ENCODE measurements at places on chromosomes 7 and 10.

DNA sequence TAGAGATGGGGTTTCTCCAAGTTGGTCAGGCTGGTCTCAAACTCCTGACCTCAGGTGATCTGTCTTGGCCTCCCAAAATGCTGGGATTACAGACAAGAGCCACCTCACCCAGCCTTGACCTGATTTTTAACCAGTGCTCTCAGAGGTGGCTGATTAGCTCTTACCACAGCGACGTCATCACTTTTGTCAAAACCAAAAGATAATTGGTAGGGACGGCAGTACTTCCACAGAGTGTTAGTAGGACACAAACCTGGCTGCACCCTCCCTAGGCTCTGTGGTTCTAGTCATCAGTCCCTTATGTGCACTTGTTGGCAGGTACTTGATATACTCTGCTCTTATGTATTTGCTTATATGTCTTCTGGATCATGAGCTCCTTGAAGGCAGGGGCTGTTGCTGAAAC lies 74.0 kb downstream of the GPR141 start:
- no peak for DNase-seq

- no peak for DNase-seq
Observed at GRCh38 chr10:86100581-86101061, 266.0 kb downstream of the GRID1 start.

GRCh38 chr7:107563081-107563774 lies 492 bp downstream of the COG5 start:
- DNase-seq = peak; percentile 20

- no peak for DNase-seq
Observed at GRCh38 chr7:1749864-1750466, 79.9 kb downstream of the ELFN1 start.

DNA sequence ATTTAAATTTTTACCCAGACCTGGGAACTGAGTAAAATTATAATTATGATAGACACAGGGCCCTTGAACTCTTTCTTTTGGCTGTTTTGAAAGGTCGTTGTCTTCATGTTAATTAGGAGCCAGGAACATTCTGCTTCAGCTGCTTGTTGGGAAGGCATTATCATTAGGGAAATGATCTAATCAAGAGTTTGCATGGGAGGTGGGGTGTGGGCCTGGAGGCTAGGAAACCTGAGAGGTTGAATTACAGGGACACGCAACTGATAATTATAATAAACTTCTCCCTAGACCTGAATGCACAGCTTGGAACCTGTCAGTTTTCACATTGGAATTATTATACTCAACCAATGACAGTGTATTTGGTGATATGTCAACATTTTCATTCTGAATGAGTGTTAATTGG lies 237.7 kb downstream of the CACNB2 start:
- DNase-seq = no peak

DNA sequence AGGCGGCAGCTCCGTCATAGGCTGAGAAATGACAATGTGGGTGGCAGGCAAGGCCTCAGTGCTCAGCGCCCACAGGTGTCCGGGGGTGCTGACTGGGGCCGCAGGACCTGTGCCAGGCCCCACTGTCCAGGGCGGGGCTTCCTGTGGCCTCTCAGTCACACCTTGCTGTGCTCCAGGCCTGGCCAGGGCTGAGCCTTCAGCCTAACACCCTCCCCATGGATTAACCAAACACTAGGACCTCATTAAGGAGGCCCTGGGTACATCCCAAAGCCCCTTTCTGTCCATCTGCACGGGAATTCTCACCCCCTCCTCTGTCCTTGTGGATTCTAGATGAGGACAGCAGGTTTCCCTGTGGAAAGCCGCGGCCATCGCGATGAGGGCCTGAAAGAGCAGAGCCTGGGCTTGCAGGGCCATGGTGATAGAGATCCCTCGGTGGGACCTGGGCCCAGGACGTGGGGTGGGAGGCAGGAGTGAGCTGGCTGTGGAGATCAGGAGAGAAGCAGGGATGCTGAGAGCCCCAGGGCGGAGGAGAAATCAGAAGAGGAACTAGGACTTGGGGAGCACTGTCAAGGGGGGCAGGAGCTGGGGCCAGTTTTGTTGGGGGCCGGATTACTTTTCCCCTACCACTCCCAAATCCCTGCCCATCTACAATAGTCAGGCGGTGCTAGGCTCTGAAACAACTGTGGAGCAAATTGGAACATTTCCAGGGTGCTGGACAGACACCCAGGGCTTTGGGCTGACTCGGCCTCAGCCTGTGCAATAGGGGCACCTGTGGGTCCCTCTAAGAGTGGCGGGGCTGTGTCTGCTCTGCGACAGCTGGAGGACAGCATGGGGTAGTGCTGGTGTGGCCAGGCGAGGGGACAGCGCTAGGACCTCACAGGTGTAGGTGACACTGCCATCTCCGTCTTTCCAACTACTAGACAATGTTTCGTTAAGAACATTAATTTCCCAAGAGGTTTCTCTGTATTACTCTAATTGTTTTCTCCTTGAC lies 23.3 kb upstream of the MNX1 start:
- no peak for DNase-seq

- DNase-seq = no peak
Observed at GRCh38 chr7:54915870-54916598, 102.8 kb upstream of the EGFR start.

DNA sequence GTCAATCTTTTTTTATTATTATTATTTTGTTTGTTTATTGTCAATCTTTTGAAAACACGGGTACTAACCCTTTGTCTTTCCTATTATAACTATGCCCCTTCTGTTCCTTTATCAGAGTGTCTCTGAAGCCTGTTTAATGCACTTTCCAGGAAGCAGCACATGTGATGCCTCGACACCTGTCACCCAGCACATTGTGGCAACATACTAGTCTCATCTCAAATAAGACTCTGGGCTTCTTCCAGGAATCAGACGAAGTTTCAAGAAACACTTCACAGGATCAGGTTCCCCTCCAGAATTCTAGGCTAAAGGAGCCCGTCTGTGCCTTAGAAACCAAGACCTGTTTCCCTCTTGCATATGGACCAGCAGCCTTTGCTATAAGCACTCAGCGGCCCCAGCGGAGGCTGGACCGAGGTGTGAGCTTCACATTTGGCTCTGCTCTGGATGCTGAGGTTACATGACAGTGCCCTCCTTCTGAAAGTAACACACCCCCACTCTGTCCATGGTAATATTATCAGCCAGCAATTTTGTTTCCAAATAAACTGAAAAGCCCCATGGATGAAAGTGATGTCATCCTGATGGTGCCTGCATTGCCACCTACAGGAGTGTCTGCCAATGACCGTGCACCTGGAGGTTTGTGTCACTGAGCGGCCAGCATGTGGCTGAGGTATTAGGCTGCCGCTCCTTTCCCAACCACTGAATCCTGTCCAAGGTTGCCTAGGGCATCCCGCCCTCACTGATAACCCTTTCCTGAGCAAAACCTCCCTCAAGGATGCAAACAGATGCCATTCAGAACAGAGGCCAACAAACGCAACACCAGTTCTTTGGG lies 38.1 kb downstream of the MKI67 start:
- peak; percentile 98 for DNase-seq

- DNase-seq = no peak
Observed at GRCh38 chr7:18037609-18038008, 10.0 kb upstream of the PRPS1L1 start.

DNA sequence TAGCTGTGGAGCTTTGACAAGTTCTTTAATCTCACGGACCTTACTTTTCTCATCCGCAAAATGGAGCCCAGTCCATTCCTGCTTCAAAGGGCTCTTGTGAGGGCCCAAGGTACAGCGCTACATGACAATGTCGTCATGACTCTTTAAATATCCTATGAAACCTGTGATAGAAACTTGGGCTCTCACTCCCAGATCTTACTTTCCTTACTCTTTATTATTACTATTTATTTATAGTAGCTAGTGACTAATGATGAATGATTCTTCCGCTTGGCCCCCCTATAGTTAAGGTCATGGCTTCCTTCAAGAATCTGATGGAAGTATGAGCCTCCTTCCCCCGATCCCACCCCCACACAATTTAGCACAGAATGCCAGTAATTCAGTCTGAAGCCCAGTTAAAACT lies 41.9 kb downstream of the RBM20 start:
- DNase-seq = no peak

DNA sequence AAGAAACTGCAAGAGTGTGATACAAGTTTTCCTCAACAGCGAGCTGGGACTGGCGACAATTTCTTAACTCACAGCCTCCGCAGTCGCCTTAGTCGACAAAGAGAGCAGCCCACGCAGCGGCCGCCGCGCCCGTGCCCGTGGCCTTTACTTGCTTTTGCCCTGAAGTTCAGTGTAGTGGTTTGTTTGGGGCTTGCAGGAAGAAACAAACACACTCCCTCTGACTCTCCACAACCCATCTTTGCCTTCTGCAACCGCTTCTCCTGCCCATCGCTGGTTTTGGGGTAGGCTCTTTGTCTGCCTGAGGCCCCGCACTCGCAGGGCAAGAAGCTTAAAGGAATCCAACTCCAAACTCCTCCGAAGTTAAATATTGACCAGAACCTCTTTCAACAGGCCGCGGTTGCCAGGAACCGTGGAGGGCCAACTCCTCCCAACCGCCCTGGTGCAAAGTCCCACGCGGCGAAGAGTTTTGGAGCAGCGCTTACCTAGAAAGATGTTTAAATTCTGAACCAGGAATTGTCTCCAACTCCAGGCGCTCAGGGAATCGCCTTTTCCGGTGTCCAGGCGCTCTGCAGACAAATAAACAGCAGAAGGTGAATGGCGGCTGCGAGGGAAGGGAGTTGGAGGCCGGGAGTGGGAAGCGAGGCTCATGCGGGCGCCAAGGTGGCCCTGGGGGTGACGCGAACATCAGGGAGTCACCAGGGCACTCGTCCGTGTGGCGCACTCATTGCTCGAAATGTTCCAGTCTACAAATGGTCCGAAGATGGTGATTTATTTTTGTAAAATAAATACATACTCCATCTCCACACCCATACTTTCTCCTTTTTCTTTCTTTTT lies 8.3 kb downstream of the HOXA4 start:
- no peak for DNase-seq

DNA sequence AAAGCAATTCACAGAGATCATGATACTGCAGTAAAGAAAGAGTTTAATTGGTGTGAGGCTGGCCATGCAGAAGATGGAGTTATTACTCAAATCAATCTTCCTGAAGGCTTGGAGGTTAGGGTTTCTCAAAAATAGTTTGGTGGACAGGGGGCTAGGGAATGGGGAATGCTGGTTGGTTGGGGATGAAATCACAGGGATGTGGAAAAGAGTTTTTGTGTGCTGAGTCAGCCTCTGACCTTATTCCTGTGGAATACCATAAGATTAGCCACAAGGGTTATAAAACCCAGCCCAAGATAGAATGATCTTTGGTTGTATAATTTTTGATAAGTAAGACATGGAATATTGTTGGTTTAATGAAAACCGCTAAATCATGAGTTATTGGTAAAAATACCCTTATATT lies 764.3 kb downstream of the TYW1 start:
- no peak for DNase-seq

GRCh38 chr10:68099736-68100135 lies 9.6 kb upstream of the MYPN start:
- DNase-seq = peak; percentile 4

- DNase-seq = no peak
Observed at GRCh38 chr7:49341849-49342248, 417.5 kb downstream of the CDC14C start.

- DNase-seq = no peak
Observed at GRCh38 chr10:116278846-116279245, 5.8 kb upstream of the GFRA1 start.

- DNase-seq = no peak
Observed at GRCh38 chr7:140017543-140017942, 45.2 kb downstream of the PARP12 start.

DNA sequence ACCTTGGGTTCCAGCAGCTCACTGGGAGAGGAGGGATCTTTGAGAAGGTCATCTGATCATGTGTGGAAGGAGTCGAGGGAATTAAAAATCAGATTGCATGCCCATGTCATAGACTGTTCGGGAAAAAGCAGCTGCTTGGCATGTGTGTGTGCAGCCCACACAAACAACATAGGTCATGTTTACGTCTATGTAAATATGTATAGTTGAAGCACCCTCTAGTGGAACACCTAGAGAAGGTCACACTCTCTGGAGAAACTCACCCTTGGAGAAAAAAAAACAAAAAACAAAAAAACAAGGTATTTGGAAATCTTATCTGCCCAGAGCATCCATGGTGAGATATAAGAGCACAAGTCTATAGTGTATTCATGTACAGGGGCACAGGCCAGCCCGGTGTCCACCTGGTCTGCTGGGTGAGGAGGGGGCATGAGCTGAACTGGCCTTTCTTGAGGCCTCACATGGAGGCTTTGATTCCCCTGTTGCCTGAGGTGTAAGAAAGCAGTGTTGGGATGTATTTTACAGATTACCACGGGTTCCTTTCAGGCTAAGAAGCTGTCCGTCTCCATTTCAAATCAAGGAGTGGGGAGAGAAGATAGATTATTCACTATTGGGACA lies 98.0 kb downstream of the NPY start:
- peak; percentile 52 for DNase-seq

DNA sequence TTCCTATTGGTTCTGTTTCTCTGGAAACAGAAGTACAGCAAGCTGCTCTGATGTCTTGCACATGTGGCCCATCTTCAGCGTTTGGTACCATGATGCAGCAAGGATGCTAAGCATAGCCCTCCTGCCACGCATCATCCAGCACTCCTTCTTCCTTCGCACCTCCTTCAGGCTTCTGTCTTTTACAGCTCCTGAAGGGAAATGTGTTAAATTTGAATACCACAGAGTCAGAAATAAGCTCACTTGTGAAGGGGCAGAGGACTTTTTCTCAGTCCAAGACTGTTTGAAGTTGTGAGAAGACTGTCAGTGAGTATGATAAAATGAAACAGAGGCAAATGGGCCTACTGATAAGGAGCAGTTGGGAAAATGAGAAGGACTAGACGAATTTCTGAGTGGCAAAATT lies 20.7 kb downstream of the TSPAN13 start:
- DNase-seq = no peak

- DNase-seq = peak; percentile 59
Observed at GRCh38 chr10:6525599-6526165, 54.4 kb downstream of the PRKCQ start.

- no peak for DNase-seq
Observed at GRCh38 chr7:30916767-30917166, 5.1 kb downstream of the AQP1 start.
